ENCODE measurements at places on chromosomes 6 and 20.

DNA sequence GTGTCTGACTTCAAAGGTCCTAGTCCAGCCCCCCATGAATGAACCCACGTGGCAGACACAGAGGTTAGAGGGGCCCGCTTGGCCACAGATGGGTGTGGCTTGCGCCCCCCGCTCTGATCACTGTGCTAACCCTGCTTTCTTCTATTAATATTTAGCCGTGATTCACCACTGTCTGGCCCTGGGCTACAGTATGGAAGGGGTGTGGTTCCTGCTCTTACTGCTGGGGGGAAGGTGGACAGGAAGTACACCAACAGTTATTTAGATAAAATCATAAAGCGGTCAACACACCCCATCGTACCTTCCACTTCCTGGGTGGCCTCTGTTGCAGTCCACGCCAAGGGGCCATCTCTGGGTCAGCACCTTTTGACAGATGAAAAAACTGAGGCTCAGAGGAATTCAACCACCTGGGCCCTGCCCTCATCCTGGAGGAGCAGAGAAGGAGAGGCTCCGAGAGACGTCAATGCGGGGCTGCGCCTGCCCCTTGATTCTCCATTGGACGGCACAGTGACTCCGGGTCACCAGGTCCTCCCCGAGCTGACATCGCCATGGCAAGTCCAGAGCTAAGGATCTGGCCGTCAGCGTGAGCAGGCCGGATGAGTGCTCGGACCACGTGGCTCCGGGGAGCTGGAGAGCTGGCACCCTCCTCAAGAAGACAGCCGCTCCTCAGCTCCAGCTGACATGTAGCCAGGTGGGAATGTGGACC is 206.3 kb downstream of the PREX1 start:
- no peak for DNase-seq

- no peak for DNase-seq
These were observed 209.8 kb downstream of the SOD2 start for GRCh38 chr6:159483259-159483658.

DNA sequence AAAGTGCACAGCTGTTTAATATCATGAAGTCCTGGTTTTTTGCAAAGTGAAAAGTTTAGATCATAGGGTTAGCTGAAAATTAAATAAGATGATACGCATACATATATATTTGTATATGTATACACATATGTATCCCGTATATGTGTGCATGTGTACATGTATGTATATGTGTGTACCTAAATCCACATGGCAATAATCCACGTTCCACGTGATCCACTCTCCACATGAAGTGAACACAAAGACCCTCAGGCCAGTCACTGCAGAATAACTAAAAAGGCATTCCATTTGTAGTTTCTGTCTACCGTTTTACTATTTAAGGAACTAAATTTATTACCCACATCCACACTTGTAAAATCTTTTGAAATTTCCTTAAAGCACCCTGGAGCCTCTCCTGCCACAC is 294.9 kb downstream of the FOXA2 start:
- DNase-seq = no peak

GRCh38 chr20:16575390-16576140 is 2.3 kb upstream of the KIF16B start:
- DNase-seq = no peak

DNA sequence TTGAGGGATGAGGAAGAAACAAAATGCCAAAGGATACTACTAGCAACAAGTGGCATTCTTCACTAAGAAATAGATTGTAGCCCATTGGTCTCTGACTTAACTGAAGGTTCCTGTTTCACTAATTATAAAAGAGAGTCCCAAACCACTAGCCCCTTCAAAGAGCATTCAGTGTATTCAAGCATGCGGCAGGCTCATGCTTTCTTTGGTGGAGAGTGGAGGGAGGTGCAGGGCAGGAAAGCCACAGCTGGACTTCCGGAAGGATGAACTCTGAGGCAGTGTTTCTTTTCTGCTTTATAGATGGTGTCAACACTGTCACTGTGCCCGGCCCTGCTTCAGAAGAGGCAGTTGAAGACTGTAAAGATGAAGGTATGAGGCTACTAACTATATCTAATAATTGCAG is 636.1 kb downstream of the KIF16B start:
- DNase-seq = peak; percentile 15

- DNase-seq = no peak
These were observed 5.3 kb downstream of the KCNB1 start for GRCh38 chr20:49477200-49477599.

DNA sequence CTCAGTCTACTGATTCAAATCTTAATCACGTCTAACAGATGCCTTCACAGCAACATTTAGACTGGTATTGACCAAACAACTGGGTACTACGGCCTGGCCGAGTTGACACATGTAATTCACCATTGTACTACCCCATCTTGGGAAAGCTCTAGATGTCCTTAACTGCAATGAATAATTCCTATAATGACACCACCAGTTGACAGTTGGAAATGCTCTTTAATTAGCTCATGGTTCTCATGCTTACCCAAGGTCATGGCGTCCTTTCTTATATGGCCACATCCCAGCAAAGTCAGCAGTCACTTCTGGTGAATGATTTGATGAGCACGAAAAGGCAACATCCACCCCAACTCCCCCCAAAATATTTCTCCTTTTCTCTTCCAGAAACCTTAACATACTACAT is 150.9 kb downstream of the MYLK4 start:
- no peak for DNase-seq

DNA sequence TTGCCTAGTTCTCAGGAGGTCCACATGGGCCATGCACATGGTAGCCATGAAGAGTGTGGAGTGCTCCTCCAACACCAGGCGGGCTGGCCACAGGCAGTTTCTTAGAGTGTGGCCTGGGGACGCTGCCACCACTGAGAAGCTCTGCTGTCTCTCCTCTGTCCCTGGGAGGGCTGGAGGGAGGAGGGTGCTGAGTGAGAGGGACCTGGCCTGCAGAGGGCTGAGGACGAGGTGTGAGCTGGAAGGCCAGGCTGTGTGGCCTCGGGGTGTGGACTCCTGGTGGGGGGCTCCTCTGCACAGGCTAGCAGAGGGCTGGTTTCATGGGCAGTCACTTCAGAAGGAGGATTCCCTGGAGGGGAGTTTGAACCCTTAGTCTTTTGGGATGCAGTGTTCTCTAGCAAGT is 39.7 kb downstream of the SYNJ2 start:
- DNase-seq = no peak

GRCh38 chr20:50536333-50536732 is 26.1 kb downstream of the PTPN1 start:
- no peak for DNase-seq

GRCh38 chr6:138588805-138589434 is 89.6 kb upstream of the NHSL1 start:
- peak; percentile 29 for DNase-seq

DNA sequence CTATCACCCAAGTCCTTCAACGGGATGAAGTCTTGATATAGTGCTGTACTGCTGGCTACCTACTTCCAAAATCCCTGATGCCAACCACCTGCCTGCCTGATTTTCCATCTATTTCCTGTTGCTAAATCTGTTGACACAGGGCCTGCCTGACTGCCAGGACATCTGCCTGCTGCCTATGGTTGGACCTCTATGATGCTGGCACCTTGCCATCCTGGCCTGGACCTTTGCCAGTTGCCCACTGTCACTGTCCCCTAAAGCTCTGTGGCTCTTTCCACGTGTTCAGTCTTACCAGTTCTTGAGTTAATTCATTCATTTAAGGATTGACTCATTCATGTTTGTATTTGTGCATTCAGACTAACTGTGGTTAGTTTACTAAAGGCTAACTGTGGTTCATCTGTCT is 9.2 kb upstream of the RGS17 start:
- DNase-seq = no peak

- no peak for DNase-seq
These were observed 1.0 kb downstream of the MAP1LC3A start for GRCh38 chr20:34559311-34560140.

- DNase-seq = no peak
These were observed 50.3 kb downstream of the MYB start for GRCh38 chr6:135231469-135231844.

DNA sequence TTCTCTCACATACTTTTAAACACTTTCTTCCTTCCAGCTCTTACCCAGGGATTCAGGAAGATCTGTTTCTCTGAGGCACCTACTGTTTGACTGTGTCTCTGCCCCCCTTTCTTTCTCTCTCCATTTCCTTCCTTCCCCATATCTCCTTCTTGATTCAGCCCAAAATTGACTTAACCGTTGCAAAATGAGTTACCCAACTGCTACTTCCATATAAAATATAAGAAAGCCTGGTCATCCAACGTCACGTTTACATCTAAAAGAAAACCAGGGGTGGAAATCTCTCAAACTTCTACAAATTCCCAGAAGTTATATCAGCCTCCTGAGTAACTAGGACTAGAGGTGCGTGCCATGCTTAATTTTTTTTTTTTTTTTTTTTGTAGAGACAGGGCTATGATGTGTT is 95.2 kb upstream of the INSM1 start:
- DNase-seq = no peak

- DNase-seq = no peak
These were observed 155.5 kb downstream of the THBS2 start for GRCh38 chr6:169098116-169098515.

DNA sequence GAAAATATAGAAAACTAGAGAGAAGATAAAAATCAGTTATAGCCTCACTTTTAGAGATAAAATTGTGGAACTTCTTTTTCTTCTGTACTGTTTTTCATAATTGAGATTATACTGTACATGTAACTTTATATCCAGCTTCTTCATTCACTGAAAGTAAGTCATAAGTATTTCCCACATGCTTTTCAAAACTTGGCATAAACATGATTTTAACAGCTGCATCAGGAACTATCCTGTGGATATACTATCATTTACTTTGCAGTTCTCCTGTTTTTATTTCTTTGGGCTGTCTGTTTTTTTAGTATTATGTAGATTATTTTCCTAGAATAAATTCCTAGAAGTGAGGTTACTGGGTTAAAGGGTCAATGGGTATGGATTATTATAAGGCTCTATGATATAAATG is 14.8 kb downstream of the DSTN start:
- no peak for DNase-seq

- no peak for DNase-seq
These were observed 27.5 kb downstream of the SUN5 start for GRCh38 chr20:32976746-32977145.

DNA sequence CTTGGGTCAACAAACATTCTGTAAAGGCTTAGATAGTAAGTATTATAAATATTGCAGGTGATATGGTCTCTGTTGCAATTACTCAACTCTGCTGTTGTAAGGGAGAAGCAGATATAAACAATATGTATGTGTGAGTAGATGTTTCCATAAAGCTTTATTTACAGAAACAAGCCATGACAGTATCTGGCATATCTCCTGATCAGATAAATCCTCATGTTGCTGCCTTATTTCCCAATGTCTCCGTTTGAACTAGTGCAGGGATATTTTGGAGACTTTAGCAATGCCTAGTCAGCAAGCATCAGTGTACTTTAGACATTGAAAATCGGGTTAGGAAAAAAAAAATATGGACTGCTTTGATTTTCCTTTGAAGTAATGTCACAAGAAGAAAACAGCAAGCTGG is 96.1 kb downstream of the LAMA2 start:
- DNase-seq = no peak

- DNase-seq = no peak
These were observed 1420.0 kb upstream of the EYS start for GRCh38 chr6:67127041-67127440.

DNA sequence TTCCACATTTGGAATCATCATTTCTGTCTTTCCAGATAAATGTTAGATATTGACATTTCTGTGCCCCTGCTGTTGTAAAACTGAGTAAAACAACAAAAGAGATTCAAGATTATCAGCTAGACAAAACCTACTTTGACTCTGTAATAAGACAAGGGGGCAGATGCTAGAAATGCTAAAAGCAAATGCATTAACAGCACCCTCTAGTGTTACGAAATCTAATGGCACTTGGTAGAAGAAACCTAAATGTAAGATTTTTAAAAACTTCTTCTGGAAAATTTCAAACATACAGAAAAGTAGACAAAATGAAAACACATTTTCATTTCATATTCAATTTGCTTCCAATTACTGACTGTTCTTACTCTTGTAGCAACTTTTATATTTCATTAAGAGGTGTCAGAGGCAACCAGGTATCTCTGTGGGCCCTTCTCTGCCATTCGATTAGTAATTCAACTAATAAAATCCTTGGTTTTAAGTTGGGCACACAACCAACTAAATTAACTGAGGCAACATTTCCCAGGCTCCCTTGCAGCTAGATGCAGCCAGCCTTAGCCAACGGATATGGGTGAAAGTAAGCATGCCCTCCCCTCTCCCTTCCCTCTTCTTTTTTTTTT is 45.0 kb downstream of the SLC23A2 start:
- no peak for DNase-seq

- no peak for DNase-seq
These were observed 19.0 kb downstream of the CEP85L start for GRCh38 chr6:118632359-118632758.

- DNase-seq = no peak
These were observed 72.7 kb downstream of the FAXC start for GRCh38 chr6:99276747-99277146.

- DNase-seq = no peak
These were observed 212.3 kb upstream of the SYNDIG1 start for GRCh38 chr20:24257171-24257570.

GRCh38 chr6:97040355-97040860 is 115.9 kb downstream of the KLHL32 start:
- DNase-seq = no peak

DNA sequence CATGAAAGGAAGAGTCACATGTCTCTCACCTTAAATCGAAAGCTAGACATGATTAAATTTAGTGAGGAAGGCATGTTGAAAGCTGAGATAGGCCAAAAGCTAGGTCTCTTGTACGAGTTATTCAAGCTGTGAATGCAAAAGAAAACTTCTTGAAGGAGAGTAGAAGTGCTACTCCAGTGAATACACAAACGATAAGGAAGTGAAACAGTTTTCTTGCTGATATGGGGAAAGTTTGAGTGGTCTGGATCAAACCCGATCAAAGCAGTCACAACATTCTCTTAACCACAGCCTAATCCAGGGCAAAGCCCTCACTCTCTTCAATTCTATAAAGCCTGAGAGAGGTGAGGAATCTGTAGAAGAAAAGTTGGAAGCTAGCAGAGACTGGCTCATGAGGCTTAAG is 1.9 kb upstream of the TPD52L1 start:
- no peak for DNase-seq

DNA sequence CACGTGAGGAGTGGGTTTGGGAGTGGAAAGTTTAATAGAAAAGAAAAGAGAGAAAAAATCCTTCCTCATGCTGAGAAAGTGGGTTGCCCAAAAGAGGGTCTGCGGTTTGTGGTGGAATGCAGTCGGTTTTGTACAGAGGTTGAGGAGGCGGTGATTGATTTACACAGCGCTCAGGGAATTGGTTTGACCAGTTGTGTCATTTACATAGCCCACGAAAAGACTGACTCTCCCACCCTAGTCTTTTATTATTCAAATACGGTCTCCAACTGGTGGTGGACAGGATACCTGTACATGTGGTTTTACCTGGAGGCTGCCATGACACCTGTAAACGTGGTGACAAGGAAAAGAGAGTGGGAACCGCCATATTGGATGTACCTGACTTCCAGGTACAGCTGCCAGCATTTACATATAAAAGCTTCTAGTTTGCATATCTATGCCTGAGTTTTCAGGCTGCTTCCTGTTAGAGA is 42.1 kb downstream of the HLA-DPB1 start:
- DNase-seq = no peak

Data from GM18507 (cell line).